ENCODE measurements at places on chromosomes 5 and 9.

DNA sequence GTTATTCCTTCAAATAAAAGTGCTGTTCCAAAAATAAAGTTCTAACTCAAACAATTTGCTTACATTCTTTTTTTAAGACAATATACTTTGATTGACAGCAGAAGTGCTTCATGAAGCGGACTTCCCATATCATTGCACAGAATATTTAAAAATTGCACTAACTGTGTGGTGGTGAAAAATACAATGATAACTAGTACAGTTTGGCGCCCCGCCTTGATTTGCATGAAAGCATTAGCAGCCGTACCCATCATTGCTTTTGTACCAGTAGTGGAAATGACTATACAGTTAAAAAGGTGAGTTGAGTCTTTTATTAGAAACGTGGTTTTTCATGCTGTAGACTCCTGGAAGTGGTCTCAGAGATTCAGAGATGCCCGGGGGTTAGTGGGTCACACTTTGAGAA lies 69.5 kb upstream of the MAP3K1 start:
- DNase-seq, result no peak

DNA sequence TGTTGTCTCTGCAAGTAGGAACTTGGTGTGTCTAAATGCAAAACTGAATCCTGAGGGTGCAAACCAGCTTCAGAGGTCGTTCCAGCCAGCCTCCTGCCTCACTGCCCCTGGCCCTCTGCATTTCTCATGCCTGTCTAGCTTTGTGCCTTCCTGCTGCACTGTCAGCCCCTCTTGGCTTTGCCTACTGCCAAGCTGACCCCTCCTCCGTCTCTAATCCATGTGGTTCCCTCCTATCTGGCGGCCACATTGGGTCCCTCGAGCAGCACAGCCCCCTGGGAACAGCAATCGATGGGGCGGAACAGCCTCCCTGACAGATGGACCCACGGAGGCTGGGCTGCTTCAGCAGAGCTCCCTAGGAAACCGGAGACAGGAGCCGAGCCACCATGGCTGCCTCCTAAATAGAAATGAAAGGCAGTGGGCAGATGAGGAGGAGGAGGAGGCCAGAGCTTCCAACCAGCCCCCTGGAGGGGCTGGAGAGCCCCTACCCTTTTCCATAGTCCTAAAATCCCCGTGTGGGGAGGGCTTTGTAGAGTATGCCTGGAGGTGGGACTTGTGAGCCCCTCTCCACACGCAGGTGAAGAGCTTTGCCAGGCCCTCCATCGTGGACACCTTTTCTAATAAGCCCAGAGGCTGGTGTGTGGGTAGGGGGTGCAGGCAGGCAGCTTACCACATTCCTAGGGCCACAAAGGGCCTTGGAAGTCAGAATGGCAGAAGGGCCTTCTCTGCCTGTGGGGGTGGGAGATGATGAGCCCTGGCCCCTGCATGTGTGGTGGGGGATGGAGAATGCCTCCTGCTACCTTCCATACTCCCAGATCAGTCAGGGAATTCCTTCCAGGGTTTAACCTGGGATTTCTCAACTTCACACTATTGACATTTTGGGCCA lies 9.2 kb upstream of the CXXC5 start:
- peak; percentile 26 for DNase-seq

- DNase-seq, result no peak
Measured at GRCh38 chr5:171323806-171324632, 15.0 kb downstream of the TLX3 start.

GRCh38 chr9:2040828-2041227 lies 25.7 kb downstream of the SMARCA2 start:
- no peak for DNase-seq

DNA sequence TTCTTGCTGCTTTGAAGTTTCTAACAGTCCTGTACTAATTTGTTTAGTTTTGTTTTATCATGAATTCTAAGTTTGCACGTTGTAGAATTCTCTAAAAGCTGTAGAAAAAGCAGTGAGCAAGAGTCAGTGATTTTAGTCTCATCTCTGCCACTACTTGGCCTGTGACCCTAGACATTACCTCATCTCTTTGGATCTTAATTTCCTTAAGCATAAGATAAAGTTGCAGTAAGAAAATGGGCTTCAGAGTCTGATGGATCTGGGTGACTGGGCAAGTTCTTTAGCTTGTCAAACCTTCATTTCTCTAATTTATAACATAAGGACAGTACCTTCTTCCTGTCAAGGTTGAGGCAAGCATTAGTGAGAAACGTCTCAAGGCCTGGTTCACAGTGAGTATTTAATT lies 247.9 kb downstream of the DMRT2 start:
- DNase-seq, result no peak

GRCh38 chr5:157434096-157434495 lies 25.9 kb upstream of the NIPAL4 start:
- no peak for DNase-seq
